Stimulated activated CD8-positive, alpha-beta memory T cell treated with anti-CD3 and anti-CD28 coated beads, Interleukin-4, amount 100 ng/mL, for 1 hour (primary cell): ENCODE measurements at places on chromosomes 3 and 15.

DNA sequence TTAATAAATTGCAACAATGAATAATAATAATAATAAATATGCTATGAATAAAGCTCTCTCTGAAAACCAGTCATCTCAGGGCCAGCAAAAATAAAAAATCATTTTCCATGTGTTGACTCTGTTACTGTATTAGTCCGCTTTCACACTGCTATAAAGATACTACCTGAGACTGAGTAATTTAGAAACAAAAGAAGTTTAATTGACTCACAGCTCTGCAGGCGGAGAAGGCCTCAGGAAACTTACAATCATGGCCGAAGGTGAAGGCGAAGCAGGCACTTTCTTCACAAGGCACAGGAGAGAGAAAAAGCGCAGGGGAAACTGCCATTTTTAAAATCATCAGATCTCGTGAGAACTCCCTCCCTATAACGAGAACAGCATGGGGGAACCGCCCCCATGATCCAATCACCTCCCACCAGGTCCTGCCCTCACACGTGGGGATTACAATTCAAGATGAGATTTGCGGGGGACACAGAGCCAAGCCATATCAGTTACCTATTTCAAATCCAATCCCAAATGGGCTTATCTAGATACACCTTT, 224.1 kb downstream of the IGSF11 start:
- no peak for DNase-seq

- DNase-seq, result no peak
These were observed 125.6 kb downstream of the PLCH1 start for GRCh38 chr3:155619118-155619915.

- DNase-seq, result no peak
These were observed 271.9 kb downstream of the FOXP1 start for GRCh38 chr3:71311661-71312046.

DNA sequence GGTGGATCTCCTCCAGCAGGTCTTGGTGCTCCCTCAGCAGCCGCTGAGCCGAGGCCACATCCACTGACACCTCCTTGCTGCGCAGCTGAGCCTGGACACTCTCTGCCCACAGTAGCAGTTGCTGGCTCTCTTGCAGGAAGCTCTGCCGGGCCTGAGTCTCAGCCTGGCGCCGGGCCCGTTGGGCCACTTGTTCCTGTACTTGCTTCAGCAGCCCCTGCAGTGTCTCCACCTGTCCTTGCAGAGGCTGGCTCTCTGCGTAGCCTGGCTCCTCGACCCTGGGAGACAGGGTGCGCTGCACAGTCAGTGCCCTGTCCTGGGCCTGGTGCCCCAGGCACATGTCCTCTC, 15.5 kb downstream of the SPTBN5 start:
- DNase-seq, result no peak

DNA sequence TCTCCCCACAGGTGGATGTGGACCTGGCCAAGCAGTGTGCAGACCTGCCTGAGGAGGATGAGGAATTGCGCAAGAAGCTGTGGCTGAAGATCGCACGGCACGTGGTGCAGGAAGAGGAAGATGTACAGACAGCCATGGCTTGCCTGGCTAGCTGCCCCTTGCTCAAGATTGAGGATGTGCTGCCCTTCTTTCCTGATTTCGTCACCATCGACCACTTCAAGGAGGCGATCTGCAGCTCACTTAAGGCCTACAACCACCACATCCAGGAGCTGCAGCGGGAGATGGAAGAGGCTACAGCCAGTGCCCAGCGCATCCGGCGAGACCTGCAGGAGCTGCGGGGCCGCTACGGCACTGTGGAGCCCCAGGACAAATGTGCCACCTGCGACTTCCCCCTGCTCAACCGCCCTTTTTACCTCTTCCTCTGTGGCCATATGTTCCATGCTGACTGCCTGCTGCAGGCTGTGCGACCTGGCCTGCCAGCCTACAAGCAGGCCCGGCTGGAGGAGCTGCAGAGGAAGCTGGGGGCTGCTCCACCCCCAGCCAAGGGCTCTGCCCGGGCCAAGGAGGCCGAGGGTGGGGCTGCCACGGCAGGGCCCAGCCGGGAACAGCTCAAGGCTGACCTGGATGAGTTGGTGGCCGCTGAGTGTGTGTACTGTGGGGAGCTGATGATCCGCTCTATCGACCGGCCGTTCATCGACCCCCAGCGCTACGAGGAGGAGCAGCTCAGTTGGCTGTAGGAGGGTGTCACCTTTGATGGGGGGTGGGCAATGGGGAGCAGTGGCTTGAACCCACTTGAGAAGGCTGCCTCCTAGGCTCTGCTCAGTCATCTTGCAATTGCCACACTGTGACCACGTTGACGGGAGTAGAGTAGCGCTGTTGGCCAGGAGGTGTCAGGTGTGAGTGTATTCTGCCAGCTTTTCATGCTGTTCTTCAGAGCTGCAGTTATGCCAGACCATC, 8.6 kb downstream of the VPS18 start:
- DNase-seq, result no peak

DNA sequence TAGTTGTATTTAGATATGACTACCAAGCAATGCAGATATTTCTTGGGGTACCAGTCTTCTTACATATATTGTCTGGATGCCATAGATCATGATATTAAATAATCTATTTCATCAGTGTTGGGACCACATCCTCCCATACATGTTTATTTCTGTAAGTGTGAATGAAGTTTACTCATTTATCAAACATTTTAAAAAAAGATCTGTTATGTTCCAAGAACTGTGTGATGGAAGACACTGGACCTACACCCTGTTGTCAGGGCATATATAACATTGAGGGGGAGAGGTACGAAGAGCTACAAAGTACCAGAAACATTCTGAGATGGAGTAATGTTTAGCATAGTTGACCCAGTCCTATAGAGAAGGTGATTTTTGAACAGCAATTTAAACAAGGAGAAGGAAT, 26.6 kb downstream of the MBNL1 start:
- no peak for DNase-seq
